Inflammatory macrophage treated with lipopolysaccharide for 1 hour (primary cell): ENCODE measurements at places on chromosomes 4 and X.

GRCh38 chr4:88458104-88458740, 1.3 kb downstream of the HERC5 start:
- peak; percentile 55 for DNase-seq

GRCh38 chr4:32073542-32073941, 1353.4 kb downstream of the PCDH7 start:
- no peak for DNase-seq

DNA sequence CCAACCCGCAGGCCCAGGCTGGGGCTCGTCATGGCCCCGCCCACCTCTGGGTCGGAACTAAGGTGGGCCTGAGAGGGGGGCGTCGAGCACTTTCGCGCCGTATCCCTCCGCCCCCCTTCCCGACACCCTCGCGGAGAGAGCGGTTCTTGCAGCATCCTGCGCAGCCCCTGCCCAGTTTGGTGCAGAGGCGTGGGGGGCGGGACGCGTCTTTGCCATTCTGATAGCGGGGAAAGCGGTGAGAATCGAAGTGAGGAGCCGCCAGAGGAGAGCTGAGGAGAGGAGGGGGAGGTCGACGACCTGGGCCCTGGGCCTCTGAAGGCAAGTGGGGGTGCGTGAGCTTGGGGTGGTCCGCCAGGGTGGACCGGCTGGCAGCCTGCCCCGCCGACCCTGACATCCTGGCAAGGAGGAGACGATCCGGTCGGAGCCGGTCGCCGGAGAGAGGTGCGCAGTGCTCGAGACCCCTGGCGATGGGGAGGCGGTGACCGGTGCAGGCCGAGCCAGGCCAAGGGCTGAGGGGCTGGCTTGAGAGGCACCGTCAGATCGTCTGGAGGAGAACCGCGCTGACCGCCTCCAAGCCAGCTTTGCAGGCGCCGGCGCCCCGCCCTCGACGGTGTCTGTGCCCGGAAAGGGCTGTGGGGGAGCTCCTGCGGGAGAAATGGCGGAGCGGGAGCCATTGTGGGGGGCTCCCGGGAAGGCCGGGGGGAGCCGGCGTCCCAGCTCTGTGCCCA, 25.5 kb downstream of the GPRASP3 start:
- no peak for DNase-seq

GRCh38 chr4:144782345-144782744, 136.4 kb downstream of the HHIP start:
- DNase-seq, result no peak

DNA sequence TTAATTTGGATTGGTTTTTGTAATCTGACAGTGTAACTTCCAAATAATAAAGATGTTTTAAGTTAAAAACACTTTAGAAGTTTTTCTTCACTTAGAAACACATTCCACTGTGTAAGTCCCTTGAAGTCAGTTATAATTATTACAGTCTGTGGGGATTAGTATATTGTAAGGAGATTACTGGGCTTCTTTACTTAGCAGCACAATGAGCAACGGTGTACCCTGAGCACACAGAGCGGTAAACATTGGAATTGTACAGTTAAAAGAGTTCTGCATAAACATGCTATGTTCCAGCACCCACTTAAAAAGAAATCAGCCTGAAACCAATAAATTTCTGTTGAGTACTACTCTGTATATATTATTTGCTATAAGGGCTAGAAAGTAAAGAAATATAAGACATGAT, 44.3 kb downstream of the CCSER1 start:
- DNase-seq, result no peak

GRCh38 chrX:111506826-111507225, 4.6 kb upstream of the SERTM2 start:
- DNase-seq, result no peak

GRCh38 chr4:132383571-132384199, 765.4 kb upstream of the PCDH10 start:
- no peak for DNase-seq

- no peak for DNase-seq
Observed at GRCh38 chrX:131762802-131763234, 218.9 kb downstream of the OR13H1 start.

DNA sequence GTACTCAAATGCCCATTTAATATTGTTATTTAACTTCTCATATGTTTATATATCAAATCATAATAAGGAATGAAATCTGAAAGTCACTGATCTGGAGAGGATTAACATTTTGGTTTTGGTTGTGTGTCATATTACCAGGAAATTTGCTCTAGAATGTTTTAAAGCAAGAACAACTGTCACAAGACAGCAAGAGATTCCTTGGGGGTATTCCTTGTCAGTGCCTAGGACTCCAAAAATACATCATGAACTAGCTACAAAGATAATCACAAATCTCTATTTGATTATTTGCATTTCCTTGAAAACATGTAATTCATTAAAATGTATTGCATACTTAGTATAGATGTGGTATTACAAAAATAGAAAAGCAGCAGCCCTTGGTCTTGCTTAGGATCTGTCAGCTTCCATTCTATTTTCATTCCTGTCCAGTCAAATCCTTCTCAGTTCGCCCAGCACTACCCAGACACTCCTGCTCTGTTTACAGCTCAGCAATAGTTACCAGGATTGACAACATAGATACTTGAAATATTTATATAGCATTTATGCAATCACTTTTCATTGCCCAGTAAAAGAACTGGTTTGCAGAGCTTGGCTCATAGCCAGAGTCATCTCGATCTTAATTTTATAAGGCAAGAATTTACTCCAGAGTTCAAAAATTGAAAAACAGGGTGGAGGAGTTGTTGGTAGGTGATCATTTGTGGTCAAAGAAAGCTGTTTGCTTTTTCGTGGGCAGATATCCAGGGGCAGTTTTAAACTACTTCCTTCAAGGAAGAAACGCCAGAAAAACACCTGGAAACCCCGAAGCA, 9.2 kb upstream of the BMP3 start:
- no peak for DNase-seq

- peak; percentile 27 for DNase-seq
Observed at GRCh38 chr4:168498251-168498650, 1.4 kb downstream of the PALLD start.

DNA sequence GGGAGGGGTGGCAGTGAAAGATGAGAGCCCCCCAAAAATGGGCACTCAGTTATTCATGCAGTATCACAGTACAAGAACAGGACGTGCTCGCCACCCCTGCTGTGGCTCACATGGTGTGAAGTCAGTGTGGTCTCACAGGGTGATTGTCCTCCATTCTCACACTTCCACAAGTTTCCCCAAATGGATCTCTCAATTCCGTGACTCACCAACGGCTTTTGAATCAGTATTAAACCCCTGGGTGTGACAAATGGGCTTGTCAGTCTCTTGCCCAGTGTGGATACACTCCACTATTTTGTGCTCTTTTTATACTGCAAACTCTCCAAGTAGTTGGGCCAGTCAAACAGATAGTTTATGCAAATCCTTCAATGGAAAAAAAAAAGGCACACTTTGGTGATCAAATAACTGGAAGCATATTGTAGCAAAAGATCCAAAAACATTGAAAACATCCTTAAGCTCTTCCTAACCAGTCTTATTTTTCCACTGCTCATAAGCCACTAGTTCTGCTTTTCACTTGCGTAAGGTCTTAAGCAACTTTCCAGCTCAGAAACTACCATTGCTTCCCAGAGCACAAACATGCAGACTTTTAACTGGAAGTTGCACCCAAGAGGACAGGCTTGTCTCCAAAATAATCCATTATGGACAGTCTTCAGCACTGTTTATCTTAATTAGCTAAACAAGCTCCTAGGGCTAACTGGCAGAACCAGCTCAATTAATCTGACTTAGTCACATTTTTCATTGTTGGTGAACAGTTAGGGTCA, 365.7 kb downstream of the PPP3CA start:
- DNase-seq, result peak; percentile 77

DNA sequence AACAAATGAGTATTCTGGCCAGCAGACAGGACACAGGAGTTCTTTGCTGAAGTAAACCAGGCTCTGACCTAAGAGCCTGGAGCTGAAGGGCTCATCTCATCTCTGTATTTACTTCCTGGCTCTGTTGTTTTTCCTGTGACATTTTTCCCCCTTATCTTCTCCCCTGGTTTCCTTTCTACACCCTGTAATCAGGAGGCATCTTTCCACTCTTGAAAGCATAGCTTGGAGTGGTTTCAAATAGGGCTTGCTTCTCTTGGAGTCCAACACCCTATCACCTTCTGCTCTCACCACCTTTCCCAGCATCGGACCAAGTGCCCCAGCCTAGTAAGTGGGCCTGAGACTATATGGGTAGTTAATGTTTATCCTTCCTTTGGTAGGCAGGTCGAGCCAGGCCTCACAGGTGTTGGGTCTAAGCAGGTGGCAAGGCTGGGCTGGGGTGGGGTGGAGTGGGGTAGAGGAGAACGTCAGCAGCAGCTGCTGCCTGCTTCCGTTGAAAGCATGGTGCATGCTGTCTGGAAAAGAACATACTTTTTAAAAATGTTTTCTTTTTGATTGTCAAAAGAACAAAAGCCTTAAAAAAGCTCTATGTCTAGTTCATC, 1.2 kb downstream of the DRP2 start:
- no peak for DNase-seq

DNA sequence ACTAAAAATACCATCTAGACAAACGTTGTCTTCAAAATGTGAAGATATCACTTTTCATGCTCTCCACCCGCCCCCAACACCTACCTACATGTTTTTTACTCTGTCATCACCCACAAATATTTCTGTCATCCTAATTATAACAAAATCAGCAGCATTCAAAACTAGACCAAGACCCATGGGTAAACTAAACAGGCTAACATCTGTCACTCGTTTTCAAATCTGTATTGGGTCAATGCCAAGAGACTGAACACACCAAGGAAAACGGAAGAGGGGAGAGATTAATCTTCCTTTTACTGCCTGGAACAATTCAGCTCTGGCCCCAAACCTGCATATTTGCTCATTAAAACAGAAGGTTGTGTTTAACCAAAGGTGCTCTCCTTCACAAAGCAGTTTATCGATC, 17.5 kb downstream of the FAM184B start:
- DNase-seq, result no peak

DNA sequence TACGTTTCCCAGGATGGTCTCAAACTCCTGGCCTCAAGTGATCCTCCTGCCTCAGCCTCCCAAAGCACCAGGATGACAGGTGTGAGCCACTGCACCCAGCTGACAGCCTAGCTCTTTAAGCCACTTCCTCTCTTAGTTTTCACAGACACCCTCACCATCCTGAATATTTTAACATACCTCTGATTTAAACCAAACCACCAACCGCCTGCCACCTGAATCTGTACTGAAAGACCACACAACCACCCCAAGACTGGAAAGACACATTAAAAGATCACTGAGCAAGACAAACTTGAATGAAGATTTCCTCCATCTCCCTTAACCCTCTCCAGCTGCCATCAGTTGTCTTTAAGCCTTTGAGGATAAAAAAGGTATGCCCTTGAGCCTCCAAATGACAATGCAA, 110.6 kb downstream of the SH3KBP1 start:
- DNase-seq, result no peak

DNA sequence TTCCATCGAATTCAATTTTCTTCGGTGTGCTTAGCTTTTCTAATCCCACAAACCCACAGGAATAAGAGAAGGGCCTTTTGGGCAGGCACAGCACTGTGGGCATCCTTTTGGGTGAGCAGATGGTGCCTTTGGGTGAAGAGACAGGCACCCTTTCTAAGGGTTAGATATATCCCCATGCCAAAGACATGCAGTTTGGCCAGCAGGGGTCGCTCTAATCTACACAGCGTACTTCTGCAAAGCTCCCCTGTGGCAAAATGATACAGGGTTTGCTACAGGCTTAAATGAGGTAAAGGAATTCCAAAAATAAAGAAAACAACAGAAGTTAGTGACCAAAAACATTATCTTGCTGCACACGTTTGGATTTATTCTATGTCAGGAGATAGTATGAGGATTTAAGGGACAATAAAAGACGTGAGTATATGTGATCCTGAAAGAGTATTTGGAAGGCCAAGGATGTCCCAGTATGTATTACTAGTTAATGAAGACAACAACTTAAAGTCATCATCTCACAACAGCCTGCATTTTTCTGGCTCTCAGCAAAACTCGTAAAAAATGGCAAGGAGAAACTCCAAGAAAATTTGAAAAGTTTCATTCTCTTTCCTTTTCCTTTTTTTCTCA, 49.5 kb downstream of the PHEX start:
- DNase-seq, result peak; percentile 59

DNA sequence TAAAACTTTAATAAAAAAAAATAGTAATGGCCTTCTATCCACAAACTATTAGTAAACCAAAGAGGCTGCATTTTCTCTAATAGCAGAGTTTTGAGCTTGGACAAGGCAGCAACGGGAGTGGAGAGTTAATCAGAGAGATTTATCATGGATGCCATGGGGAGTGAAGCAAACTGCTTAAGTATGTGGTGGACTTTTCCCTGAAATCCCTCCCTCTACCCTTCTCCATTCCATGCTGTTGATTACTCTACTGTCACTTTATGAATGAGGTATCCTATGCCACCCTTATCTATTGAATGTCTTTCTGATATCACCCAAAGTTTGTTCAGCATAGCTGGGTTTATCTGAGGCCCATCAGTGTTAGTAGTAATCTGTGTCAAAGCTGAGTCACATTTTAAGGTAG, 335.6 kb upstream of the TRAM1L1 start:
- no peak for DNase-seq

- no peak for DNase-seq
Observed at GRCh38 chr4:98423009-98423408, 161.8 kb downstream of the RAP1GDS1 start.

DNA sequence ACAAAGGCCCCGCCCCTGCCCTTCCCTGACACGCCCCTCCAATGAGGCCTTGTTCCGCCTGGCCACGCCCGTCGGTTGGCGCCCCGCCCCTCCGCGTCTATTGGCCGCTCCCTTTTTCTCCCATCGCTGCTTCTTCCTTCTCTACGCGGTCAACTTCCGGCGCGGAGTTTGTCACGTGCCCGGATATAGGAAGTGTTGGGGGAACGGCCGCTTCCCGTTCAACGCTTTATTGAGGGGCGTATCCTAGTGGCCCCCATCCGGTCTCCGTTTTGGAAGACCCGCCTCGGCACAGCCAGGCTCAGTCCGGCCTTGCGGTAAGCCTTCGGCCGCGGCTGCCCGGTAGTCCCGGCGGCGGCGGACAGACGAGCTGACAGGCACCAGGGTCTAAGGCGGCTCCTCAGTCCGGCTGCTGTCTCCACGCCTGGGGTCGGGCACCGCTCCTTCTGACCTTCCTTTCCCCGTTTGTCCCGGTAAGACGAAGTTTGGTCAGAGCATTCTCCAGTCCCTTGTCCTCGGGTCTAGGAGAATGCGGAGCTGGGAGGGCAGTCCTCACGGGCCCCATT, at the start of gene EXOC1:
TSS of gene EXOC1 (plus strand) at position 165 of the 563 bp plus-strand sequence. CDS start 4,676 bp downstream, outside the sequence.
- peak; percentile 95 for DNase-seq

DNA sequence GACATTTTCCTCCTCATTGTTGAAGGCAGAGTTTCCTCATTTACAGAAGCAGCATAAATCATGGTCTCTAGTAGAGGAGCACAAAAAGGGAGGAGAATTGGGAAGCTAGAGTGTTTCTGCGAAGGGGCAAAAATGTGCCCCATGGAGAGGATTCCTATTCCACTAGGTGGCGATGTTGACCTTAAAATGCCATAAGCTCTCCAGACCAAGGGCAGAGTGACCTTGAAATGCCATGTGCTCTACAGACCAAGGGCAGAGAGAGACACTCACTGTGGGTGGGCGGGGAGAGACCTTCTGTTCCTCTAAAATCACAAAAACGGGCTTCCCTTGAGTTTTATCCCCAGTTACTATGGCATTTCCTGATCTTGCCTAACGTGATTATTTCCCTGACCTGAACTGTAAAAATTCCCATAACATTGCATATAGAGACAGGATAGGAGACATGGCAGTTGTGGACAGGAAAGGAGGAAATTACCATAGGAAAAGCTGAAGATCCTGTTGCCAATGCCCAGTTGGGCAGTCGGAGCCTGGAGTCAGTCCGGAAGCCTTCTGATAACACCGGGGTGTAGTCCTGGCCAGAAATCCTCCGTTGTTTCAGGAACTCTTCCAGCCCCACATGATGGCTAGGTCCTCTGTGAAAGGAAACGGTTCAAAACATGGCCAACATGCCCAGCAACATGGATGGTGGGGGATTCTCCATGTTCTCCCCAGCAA, 567.7 kb downstream of the MAGEB5 start:
- DNase-seq, result peak; percentile 10

- DNase-seq, result no peak
Observed at GRCh38 chr4:62544428-62544827, 1344.3 kb downstream of the ADGRL3 start.
